ELR (cell line): ENCODE measurements at places on chromosomes 5 and 9.
A peak's percentile ranks its signal among the peaks of the same experiment; 100 is the strongest.

DNA sequence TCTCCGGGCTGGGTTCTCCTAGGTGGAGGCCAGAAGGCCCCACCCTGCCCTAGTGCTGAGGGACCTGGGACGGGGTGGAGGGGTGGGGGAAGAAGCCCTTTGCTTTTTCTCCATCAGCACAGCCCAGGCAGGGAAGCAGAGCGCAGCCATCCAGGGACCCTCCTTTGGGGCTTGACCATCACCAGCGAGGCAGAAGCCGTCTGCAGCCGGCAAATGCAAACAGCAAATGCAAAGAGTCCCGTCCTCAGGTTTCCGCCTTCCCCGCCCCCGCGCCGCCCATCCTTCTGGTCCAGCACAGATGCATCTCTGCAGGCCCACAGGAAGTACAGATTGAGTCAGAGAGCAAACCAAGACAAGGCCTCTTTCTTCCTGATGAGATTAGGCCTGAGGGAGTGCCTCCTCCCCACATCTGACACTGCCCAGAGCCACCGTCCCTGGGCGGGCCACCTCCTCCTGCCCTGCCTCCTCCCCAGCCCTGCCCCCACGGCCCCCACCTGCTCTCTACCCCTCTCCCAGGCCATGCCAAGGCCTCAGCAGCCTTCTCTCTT is 23.4 kb downstream of the CORO2A start:
- peak; percentile 75 for DNase-seq

DNA sequence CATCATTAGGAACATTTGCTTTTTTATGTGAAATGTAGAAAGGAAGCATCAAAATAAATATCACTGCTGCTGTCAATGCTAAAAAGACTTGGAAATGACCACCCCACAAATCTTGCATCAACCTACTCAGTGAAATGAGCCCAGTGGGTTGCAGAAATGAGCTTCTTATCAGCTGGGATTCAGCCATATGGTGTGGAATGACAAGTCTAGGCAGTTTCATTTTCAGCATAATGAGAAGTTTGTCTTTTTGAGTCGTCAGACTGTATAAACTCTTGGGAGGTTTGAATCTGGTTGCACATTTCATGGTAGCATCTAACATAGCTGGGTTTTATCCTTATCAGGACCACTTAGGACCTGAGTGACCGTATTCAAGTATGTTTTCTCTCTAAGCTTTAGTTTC is 251.1 kb upstream of the PPP1R2B start:
- DNase-seq, result no peak

DNA sequence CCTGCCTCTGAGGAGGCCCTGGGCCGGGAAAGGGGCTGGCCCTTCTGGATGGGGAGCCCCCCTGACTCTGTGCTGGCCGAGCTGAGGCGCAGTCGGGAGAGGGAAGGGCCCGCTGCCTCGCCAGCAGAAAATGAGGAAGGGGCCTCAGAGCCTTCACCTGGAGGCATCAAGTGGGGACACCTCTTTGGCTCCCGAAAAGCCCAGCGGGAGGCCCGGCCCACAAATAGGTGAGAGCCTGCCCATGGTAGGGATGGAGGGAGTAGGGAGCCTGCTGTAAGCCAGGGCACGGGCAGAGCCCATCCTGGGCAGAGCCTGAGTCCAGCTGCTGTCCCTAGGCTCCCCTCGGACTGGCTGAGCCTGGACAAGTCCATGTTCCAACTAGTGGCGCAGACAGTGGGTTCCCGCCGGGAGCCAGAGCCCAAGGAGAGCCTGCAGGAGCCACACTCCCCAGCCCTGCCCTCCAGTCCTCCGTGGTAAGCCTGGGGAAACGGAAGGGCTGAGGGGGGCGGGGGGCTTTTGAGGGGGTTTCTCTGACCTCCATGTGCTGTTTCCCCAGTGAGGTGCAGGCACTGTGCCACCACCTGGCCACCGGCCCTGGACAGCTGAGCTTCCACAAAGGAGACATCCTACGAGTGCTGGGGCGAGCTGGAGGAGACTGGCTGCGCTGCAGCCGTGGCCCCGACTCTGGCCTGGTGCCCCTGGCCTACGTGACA is 44.3 kb upstream of the TESK1 start:
- DNase-seq, result no peak

- no peak for DNase-seq
These were observed 117.5 kb upstream of the SHB start for GRCh38 chr9:38186404-38187115.

- DNase-seq, result no peak
These were observed 68.1 kb downstream of the COL5A1 start for GRCh38 chr9:134709512-134710270.

DNA sequence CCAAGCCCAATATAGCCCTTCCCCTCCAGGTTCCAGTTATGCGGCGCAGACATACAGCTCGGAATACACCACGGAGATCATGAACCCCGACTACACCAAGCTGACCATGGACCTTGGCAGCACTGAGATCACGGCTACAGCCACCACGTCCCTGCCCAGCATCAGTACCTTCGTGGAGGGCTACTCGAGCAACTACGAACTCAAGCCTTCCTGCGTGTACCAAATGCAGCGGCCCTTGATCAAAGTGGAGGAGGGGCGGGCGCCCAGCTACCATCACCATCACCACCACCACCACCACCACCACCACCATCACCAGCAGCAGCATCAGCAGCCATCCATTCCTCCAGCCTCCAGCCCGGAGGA is 6.3 kb downstream of the NR4A3 start:
- no peak for DNase-seq

DNA sequence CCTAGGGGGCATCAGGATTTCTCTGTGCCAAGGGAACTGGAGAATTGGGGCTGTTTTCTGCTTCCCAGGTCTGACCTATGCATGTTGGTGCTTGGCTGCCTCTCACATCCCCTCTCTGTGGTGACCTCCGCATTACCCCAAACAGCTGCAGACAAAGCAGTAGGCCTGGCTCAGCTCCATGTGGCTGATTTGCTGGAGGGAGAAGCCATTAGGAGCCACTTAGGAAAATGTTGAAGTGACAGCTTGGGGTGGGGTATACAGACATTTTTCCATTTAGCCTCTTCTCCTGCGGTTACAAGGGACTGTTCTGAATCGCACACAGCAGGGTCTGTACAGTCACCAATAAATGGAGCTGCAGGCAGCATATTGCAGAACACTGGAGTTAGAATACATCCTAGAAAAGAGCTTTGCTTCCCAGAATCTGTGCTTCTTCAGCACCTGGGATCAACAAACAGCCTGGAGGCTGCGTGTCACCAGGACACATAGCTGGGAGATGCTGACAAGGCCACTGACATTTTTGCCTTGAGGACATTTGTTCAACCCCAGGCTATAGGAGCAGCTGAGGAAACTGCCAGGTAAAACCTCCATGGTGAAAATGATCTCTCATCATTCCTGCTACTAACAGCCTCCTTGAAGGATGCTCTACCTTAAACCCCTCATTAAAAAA is 335.3 kb downstream of the DIRAS2 start:
- DNase-seq, result no peak

DNA sequence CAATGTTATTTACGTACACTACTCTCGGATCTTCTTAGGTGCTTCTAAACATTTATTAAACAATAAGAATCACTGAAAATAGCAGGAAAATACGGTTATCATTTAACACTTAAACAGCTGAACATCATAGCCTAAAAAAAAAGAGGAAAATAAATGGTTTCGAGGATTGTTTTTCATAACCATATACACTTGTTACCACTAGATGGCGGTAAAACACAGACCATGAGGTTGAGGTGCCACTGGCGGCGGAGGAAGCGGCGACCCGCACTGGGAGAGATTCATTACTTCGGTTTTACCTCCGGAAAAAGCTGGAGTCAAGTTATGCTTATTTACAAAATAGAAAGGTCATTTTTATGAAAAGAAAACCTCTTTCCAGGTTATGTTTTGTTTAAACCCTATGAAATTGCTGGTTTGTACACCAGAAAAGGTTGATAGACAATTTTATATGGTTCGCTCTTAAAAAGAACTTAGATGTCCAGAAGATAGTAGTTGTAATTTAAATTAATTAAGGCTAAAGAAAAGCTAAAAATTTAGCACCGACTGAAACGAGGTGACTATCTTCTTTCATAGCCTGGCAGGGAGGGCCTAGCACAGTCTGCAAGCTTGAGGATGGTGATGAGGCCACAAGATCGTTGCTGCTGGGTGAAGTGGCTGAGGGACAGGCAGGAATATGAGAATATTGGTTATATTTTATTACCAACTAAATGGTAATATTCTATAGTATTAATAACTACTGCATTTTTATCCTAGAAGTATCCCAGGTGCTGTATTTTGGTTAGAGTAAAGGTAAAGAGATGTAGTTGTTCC is 605.7 kb downstream of the RAB3C start:
- DNase-seq, result peak; percentile 82

- peak; percentile 8 for DNase-seq
These were observed 90.7 kb upstream of the ADRA1B start for GRCh38 chr5:159825551-159826051.

DNA sequence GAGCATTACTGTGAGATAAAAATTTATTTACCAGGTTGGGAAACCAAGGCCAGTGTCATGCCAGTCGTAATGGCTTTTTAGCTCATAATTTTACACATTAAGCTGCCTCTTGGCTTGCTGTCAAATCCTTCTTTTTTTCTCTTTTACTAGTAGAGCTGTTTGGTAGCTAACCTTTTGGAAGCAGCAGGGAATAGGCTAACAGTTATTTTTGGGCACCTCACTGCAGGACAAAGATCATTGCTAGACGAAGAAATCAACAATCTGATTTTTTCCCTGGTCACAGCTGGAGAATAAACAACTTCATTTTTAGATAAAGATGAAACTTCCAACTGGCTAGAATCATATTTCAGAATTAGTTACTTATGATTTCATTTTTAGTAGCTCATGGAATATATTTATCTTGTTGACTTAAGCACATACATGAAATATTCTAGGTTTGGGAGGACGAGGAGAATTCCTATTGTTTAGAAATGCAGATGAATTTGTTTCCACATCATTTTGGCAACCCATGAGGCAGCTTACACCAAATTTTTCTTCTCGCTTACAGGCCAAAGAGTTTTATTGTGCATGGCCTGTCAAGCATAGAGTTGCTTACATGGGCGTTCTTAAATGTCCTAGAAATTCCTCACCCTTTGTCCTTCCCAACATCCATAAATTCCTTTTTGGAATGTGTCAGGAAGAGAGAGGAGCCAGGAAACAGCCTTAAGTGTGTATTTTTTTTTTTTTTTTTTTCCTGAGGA is 19.6 kb downstream of the TNC start:
- DNase-seq, result no peak

DNA sequence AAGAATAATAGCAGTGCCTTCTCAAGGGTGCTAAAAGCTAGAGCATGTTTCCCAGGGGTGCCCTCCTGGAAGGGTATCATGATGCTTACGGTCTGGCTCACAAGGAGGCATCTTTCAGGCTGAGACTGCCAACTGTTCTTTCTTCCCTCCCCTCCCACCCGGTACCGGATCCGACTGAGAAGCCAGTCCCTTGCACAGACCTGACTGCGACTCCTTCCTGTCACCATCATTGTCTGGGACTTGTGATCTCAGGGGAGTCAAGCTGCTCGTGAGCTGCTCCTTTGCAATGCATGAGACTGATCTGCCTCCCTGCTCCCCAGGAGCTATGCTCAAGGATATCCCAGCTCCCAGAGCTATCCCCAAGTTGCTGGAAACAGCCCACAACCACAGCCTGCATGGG is 170.8 kb downstream of the GADD45G start:
- no peak for DNase-seq

GRCh38 chr5:34626036-34626435 is 30.1 kb upstream of the RAI14 start:
- DNase-seq, result peak; percentile 97

DNA sequence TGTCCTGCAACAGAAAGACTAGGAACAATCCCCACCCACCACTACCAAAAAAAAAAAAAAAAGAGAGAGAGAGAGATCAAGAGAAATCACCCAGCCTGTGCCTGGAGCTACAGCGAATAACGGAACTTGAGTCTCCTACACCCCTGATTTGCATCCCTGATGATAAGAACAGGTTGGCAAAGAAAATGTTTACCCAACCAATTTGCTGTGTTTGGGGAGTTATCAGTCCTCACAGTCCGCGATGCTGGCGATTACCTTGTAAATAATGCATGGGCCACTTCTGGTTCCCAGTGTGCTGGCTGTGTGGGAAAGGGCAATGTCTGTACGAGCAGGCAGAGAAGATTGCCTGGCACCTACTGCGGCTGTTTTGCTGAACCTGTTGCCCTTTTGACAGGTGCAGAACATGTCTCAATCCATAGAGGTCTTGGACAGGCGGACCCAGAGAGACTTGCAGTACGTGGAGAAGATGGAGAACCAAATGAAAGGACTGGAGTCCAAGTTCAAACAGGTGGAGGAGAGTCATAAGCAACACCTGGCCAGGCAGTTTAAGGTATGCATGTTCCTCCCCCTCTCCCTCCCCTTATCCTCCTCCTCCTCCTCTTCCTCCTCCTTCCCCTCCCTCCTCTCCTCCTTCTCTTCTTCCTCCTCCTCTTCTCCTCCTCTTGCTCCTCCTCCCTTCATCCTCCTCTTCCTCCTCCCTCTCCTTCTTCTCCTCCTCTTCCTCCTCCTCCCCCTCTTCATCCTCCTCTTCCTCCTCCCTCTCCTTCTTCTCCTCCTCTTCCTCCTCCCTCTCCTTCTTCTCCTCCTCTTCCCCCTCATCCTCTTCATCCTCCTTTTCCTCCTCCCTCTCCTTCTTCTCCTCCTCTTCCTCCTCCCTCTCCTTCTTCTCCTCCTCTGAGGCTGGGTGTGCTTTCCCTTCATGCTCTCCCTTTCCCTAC is 8.3 kb downstream of the OLFM1 start:
- DNase-seq, result no peak

- DNase-seq, result peak; percentile 82
These were observed 7.0 kb downstream of the SQSTM1 start for GRCh38 chr5:179827680-179828079.

GRCh38 chr5:72844218-72844603 is 27.8 kb downstream of the TNPO1 start:
- peak; percentile 34 for DNase-seq

GRCh38 chr9:112046181-112046580 is 128.9 kb downstream of the SUSD1 start:
- peak; percentile 95 for DNase-seq

GRCh38 chr5:14197056-14197455 is 53.9 kb downstream of the TRIO start:
- no peak for DNase-seq

GRCh38 chr9:129204840-129205239 is 26.8 kb upstream of the IER5L start:
- no peak for DNase-seq

- no peak for DNase-seq
These were observed 49.4 kb downstream of the DRD1 start for GRCh38 chr5:175394601-175395000.

- no peak for DNase-seq
These were observed 40.3 kb downstream of the PRKACG start for GRCh38 chr9:68973619-68974018.

DNA sequence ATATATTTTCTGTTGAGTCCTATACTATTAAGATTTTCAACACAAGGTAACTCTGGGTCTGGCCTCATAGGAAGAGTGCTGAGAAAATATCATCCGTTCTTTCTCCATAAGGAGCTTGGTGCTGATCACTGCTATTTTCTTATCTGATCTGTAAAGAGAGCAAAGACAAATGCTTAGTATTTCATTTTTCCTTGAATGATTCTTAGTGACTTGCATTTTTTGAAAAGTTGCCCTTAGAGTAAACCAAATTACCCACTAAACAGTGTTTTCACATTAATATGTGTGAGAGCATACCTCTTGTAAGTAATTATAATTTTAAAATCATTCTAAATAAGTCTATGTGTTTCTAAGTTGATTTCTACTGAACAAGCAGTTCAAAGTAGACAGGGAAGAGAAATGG is 121.3 kb upstream of the CTSV start:
- no peak for DNase-seq
